CD4-positive, alpha-beta T cell treated with Interleukin-12 subunit alpha and Interleukin-12 subunit beta, for 1 hour (primary cell): ENCODE measurements at places on chromosomes 12 and 14.
A peak's percentile ranks its signal among the peaks of the same experiment; 100 is the strongest.

GRCh38 chr14:73457924-73458182 lies 493 bp downstream of the NUMB start:
- DNase-seq, result no peak

- no peak for DNase-seq
Measured at GRCh38 chr12:14024591-14024990, 43.2 kb upstream of the GRIN2B start.

DNA sequence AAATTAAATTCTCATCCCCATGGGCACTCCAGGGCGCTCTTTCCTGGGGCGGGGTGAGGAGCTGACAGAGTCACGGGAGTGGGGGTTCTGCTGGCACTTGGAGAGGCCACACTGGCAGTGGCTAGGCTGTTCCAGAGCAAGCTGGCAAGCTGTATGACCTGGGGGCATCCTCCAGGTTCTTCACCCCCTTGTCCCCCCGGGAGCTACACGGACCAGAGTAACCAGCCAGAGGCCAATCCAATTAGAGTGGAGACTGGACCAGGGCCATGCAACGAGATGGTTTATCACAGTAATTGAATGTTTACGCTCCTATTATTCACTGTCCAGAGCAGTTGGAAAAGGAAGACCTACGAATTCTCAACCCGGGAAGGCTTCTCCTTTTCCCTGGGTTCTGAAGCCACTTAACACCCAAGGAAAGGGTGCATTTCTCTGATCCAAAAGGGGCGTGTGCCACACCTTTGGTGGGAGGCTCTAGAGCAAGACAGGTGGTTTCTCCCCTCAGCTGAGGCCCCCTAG lies 43.8 kb upstream of the PNMA1 start:
- DNase-seq, result no peak

DNA sequence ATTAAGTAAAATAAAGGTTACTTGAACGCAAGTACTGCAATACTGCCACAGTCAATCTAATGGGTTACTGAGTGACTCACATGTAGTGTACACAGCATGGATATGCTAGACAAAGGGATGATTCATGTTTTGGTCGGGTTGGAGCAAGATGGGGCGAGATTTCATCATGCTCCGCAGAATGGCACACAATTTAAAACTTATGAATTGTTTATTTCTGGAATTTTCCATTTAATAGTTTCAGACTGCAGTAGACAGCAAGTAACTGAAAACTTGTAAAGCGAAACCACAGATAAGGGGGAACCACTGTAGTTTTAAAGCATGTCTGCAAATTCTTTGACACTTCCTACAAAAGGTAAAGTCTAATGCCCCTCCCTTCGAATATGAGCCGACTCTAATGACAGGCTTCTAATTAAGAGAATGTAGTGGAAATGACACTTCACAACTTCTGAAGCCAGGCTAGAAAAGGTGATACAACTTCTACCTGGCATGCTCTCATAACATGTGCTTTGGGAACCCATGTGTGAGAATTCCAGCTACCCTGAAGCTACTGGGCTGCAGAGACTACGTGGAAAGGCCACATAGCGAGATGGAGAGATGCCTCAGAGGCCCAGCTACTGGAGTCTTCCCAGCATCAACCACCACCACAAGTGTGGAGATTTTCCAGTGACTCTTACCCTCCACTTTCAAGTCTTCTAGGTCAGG lies 13.9 kb upstream of the TCP11L2 start:
- no peak for DNase-seq

- peak; percentile 48 for DNase-seq
Measured at GRCh38 chr14:63759456-63759855, 31.6 kb upstream of the SGPP1 start.

DNA sequence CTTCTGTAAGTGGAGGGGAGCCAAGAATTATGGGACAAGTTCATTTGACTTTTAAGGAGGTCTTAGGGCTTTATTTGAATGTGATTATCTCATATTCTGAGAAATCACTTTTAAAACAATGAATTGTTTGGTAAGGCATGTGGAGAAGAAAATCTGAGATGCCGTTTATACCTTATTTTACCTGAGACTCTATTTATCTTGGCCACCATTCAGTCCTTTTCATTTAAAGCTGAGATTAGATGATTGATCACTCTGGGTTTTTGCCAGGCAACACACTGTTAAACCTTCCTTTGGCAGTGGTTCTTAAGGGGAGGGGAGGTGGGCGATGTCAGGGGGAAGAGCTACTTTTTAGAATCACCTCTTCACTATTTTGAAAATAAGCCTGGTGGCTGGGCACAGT lies 11.4 kb downstream of the CAND1 start:
- DNase-seq, result no peak

- no peak for DNase-seq
Measured at GRCh38 chr14:53380052-53380866, 227.1 kb upstream of the DDHD1 start.

GRCh38 chr12:77058740-77059139 lies 6.6 kb downstream of the E2F7 start:
- DNase-seq, result no peak

DNA sequence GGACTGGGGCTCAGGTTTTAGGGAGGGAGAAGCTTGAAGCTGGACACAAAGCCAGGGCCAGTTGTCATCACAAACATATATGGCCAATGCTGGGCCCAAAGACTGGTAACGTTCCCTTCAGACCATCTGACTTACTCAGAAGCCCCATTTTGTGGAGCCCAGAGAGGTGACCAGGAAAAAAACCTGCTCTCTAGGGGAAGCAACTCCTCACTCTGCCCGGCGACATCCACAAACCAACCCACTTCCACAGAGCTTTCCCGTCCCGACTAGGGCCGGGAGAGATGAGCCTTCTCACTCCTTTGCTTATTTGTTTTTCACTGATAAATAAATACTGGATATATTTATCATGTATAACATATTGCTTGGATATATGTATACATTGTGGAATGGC lies 180.9 kb upstream of the RTL1 start:
- DNase-seq, result no peak

DNA sequence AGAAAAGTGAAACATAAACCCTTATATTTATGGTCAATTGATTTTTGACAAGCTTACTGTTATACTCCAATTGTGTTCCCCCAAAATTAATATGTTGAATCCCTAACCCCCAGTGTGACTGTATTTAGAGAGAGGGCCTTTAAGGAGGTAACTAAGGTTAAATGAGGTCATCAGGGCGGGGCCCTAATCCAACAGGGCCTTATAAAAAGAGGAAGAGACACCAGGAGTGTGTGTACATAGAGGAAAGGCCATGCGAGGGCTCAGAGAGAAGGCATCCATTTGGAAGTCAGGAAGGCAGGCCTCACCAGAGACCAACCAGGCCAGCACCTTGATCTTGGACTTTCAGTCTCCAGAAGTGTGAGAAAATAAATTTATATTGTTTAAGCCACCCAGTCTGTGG lies 6.5 kb upstream of the VTI1B start:
- DNase-seq, result no peak

DNA sequence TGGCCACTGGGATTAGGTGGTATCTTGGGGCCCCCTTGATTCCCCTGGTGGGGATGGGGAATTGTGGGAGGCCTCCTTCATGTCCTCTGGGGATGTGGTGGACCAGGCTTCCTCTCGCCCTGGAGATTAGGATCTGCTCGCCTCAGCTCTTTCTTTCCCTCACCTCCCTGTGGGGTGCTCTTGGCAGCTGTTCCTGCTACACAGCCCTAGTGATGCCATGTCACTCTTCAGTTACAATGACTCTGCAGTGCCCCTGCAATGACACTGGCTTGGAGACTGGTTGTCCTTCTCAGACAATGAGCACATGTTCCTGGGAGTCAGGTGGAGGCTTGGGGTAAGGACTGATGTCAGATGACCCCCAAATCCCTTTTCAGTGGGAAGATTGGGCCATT lies 83.9 kb downstream of the ADCK1 start:
- no peak for DNase-seq

DNA sequence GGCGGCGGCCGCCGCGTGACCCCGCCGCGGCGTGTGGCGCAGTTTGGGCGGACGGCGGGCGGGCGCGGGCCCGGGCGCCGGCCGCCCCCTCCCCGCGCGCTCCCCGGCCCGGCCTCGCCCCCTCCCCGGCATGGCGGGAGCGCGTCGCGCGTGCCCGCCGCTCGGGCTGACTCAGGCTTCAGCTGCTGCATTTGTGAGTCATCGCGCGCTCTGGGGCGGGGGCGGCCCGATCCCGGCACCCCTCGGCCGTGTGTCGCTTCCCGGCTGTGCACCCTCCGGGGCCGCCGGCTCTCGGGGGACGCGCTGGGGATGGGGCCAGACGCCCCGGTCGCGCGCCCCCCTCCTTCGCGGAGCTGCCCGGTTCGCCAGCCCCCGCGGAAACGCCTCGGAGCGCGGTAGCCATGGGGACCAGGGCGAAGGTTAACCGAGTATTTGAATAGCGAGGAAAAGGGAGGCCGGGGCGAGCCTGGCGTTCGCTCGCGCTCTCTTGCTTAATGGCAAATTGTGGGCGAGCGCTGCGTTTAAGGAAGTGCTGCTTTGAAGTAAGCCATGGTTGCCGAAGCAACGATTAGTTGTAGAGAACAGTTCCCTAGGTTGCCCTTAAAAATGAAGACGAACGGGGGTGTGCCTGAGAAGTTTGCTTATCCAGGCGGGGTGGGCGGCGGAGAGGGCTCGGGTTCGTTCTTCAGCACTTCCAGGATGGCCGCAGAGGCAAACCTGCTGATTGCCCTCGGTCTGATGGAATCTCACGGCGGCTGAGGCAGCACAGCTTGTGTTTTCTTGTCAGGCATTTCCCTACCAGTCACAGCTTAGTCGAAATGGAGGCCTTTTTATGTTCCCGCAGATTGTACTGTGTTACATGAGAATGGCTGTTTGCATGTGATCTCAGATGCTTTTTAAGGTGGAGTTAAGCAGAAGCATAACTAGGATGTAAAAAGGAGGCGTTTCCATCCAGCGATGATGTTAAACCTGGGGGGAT lies 896 bp downstream of the EIF5 start:
- peak; percentile 67 for DNase-seq

DNA sequence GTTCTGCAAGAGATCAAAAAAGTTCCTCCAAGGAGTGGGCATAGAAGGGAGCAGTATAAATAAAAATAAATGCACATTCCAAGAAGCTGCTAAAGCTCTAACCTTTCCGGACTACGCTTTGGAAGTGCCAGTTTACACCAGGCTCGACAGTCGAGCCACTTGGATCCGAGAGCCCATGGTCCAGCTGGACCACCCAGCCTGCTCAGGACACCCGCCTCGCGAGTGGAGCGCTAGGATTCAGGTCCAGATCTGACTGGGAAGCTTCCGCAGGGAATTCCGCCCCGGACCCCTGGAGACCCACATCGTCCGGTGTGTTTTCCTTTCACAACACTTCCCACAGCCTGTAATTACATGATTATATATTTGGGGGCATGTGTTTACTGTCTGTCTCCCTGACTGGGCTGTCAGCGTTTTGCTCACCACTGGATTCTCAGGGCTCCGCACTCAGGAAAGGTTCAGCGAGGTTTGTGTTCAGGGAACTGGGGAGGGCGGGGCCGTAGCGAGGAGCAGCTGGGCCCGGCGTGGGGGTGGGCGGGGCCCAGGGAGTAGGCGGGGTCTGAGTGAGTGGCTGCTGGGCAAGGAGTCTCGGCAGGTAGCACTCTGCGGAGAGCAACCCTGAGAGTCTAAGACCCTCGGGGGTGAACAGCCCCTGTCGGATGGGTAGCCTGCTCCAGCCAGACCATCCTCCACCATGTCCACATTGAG lies 52.3 kb upstream of the TMEM263 start:
- DNase-seq, result peak; percentile 79

GRCh38 chr14:50402965-50403364 lies 6.3 kb upstream of the CDKL1 start:
- no peak for DNase-seq

DNA sequence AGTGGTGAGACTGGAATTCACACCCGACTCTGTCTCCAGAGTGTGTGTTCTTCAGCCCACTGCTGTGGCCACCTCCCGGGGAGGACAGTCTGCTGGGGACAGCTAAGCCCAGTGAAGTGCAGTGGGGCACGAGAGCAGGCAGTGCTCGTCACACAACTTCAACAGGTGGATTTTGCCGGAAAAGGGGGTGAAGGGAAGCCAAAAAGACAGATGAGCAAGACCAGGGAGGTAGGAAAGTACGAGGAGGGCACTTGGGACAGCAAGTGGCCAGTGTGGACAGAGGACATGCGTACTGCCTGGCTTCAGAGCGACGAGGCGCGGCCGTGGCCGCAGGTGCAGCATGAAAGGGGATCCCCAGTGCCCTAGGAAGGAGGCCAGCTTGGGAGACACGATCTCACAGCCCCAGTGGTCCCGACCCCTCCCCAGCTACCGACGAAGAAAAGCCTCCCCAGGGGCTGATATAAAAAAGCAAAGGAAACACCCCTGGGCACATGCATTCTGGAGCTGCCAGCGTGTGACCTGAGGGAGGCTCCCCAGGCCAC lies 96.1 kb downstream of the FBXL14 start:
- DNase-seq, result no peak

- no peak for DNase-seq
Measured at GRCh38 chr12:109358154-109358869, 10.6 kb downstream of the MYO1H start.

DNA sequence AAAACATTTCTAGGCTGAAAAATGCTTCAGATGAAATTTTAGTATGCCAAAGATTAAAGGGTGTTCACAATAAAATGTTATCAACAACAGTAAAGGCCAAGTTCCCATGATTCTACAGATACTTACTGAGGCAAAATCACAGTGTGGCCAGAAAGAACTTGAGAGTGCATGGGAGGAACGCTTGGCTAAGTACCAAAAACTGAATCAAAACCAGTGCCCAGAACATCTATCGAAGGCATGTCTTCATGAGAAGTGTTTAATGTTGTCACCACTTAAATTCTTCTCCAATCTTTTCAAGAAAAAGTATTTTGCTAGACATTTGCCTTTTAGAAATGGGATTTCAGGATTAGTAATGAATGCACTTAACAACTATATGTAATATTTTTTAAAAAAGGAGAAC lies 41.5 kb downstream of the KIF21A start:
- no peak for DNase-seq

DNA sequence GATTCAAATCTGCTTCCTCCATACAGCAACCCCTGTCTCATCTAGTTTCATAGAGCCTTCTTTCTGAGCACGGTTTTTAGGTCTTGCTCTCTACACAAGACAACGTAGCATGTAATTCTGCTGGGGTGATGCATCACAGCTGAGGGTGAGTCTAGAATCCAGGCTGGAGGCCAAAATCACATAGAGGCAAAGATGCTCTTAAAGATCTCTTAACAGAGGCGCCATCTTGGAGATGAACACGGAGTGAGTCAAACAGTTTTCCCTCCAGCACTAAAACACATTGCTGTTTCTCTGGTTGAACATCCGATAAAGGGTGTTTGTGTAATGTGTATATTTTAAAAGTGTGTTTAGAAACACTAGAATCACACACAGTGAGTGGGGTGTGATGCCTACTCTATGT lies 78.9 kb downstream of the NOS1 start:
- no peak for DNase-seq

- no peak for DNase-seq
Measured at GRCh38 chr14:65373671-65374039, 38.9 kb upstream of the FUT8 start.
